ENCODE measurements at places on chromosomes 2 and 18.

DNA sequence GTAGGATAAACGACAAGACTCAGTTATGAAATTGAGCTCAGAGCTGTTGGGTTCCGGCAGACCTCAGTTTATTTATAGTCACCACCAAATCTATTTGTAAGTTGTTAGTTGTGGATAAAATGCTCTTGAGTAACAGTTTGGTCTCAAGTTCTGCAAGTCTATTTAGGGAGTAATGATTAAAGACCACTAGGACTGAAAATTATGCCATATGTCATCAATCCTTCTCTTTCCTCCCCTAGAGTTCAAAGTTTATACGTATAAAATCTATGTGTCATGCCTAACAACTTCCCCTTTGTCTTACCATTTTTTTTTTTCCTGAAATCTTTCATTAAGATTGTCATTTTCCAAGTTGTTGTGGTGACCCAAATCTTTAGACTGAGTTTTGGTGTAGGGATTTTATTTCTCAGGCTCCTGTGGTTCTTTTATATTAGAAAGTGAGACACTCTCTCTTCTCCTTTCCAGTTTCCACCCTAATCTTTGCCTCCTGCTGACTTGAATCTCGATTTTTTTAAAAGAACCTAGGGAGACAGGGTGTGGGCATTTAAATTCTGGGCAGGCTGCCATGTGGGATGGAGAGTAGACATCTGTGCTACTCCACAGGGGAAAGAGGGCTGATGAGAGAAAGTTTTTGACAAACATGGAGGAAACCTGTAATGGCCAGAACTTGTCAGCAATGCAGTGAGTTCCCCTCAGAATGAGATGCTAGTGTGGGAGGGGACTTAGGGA lies 51.0 kb downstream of the LAMA3 start:
- no peak for DNase-seq

DNA sequence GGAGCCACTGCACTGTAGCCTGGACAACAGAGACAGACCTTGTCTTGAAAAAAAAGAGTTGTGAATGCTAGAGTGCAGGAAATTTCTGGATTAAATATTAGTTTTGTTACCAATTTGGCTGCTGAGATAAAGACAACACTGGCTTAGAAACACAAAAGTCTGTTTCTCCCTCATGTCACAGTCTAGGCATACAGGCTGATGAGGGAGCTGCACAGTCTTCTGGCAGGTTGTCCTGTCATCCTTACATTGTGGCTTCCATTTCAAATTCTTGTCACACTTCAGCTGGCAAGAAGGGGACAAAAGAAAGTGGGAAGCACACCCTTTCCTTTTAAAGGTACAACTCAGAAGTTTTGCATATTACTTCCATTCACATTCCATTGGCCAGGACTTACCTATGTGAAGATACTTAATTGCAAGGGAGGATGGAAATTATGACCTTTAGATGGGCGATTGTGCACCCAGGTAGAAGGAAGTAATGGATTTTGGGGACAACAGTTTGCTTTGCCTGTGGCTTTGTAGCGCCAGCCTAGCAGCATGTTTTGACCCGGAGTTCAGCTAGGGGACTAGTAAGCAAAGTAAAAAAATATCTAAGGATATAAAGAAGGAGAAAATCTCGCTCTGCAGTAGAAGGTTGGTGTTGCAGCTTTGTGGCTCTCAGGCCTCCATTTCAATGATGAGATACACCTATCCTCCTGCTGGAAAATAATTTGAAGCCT lies 55.9 kb downstream of the SPATS2L start:
- DNase-seq = no peak

DNA sequence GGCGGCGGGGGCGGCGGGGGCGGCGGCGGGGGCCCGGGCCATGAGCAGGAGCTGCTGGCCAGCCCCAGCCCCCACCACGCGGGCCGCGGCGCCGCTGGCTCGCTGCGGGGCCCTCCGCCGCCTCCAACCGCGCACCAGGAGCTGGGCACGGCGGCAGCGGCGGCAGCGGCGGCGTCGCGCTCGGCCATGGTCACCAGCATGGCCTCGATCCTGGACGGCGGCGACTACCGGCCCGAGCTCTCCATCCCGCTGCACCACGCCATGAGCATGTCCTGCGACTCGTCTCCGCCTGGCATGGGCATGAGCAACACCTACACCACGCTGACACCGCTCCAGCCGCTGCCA lies 644 bp downstream of the ONECUT2 start:
- no peak for DNase-seq

GRCh38 chr2:62971936-62972335 lies 78.7 kb upstream of the OTX1 start:
- no peak for DNase-seq

DNA sequence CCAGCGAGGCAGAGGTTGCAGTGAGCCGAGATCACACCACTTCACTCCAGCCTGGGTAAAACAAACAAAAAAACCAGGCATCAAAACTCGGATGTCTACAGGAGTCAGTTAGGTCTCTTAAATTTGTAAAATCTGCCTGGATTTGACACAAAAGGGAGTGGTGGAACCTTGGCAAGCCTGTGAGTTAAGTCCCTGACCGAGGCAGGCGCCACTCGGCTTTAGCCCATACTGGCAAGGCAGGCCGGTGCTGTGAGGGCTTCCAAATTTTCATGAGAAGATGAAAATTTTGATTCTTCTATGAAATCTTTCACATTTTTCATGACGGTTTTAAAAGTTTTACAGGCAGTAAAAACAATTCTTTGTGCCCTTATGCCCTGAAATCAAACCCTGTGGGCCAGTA lies 165.8 kb downstream of the FMNL2 start:
- DNase-seq = no peak

DNA sequence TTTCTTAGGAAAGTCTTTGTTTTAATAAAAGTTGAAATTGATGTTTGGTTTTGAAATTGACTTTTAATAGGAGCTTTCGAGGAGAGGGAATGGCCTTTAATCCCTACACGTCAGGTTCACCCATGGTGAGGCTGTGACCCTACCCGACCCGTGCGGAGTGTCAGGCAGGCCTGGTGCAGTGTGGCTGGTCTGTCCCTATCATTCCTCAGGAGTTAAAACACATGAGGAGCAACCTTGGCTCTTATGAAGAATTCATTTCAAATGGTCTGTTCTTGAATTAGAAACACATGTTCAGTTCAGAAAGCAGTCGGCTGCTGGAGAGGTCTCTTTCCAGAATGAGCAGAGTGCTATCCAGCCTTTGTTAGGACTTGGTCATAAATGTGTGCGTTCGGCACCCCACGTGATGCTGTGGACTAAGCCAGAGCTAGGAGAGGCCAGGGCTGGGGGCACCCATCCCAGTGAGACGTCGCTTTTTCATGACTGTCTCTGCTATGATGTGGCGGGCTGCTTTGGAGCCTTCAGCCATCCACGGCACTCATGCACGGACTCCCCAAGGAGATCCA lies 54.7 kb downstream of the EMILIN2 start:
- no peak for DNase-seq

- DNase-seq = no peak
Observed at GRCh38 chr2:76737607-76738006, 784.6 kb downstream of the LRRTM4 start.

GRCh38 chr18:31821545-31822171 lies 61.0 kb upstream of the SLC25A52 start:
- no peak for DNase-seq
